B cell (primary cell): ENCODE measurements at places on chromosomes 2 and 18. TPM values are rescaled to one million over a fixed set of nuclear protein-coding genes. Genes with fewer than 3 reads are reported as not detected.

- no peak for DNase-seq
These were observed 86.7 kb downstream of the GALNT14 start for GRCh38 chr2:31051258-31052140.

The ALPI gene
- not detected in 2 replicates for polyA plus RNA-seq

The ASAP2 gene
- 0.04 TPM in 2 replicates for polyA plus RNA-seq

The PSD4 gene
- polyA plus RNA-seq = 87.1 and 113 TPM in 2 replicates

DNA sequence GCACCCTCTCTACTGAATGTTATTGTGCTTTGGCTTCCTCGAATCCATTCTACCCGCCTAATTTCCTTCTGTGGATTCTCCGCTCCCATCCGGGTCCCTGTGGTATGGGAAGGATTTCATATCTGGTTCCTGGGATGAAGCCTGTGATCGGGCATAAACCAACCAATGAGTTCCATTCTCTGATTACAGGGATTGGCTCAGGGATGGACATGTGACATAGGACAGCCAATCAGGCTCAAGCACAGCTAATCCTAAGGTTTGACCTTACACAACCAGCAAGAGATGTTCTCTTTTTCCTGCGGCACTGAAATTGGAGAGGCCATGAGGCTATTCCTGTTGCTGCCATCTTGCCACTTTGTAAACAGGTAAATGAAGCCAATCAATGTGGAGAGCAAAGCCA lies 168.1 kb upstream of the SMAD2 start:
- DNase-seq = no peak

The C1GALT1C1L gene
- polyA plus RNA-seq = not detected in 2 replicates

GRCh38 chr2:156434461-156435291 lies 1.5 kb upstream of the GPD2 start:
- peak; percentile 38 for DNase-seq

DNA sequence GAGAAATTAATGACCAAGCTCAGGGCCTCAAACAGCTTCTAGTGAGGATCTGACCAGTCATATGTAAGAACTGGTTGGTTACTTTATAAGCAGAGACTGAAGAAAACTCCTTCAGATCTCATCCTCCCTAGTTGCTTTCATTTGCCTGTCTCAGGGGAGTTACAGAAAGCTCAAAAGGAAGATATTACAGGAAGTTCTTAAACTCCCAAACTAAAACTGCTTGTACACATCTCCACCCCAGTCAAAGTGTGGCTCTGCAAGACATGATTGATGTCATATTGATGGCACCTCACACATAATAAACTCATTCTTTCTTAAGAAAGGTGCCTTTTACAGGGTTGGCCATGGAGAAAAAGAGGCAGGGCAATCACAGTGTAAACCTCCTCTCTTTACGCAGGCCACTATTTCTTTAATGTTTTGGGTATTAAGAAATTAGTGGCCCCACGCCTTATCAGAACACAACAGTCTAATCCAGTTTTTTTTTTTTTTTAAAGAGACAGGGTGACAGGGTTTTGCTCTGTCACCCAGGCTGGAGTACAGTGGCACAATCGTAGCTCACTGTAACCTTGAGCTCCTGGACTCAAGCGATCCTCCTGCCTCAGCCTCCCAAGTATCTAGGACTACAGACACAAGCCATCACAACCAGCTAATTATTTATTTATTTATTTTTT lies 62.6 kb upstream of the STK17B start:
- peak; percentile 69 for DNase-seq

The DCDC2C gene
- not detected in 2 replicates for polyA plus RNA-seq

DNA sequence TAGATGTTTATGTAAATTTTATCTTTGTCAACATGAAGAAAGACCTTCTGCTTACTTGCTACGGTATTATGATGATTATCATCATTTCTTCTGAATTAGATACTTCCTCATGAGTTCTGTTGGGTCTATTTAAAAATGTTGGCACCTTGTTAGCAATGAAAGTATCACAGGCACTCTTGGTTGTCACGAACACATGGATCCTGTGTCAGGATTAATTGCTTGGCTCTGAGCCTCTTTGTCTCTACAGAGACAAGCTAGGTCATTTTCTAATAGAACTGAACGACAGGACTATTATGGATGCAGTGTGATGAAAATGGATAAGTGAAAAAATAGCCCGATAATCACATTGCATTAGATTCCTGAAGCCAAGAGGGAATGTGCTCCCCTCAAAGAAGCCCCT lies 110.3 kb downstream of the DOCK10 start:
- DNase-seq = no peak

GRCh38 chr2:15826273-15826717 lies 114.1 kb upstream of the MYCN start:
- no peak for DNase-seq

DNA sequence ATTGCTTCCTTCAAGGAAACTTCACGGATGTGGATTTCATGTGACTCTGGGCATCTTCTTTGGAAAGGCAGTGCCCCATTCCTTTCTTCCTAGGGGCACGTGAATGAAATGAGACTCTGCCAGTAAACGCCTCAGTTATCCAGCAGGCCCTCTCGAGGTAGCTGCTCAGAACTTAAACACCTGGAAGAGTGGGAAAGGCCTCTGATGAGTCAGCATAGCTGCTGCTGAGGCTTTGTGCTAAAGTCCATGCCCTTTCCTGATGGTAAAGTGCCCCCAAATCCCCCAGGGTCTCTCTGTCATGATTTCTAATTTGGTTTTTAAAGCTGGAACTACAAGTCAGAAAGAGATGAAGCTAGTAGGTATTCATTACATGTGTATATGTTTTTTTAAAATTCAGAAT lies 3.8 kb downstream of the SLC1A4 start:
- no peak for DNase-seq

DNA sequence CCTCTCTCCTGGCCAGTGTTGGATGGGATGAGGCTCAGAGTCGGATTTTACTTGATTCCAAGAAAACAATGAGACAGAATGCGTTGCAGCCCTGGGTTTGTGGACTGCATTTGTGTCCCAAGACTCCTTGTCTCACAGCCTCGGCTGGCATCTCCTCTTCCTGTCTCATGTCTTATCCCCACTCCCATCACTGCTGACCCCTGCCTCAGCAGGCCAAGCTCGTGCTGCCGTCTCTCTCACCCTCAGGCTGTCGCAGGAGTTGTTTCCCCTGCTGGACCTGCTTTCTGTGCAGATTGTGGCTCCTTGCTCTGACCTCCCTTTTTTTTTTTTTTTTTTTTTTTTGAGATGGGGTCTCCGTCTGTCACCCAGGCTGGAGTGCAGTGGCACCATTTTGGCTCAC lies 70.2 kb upstream of the RALBP1 start:
- DNase-seq = no peak

GRCh38 chr2:54723996-54724559 lies 616 bp downstream of the EML6 start:
- no peak for DNase-seq

The LYG1 gene
- 4.0 and 4.5 TPM in 2 replicates for polyA plus RNA-seq

DNA sequence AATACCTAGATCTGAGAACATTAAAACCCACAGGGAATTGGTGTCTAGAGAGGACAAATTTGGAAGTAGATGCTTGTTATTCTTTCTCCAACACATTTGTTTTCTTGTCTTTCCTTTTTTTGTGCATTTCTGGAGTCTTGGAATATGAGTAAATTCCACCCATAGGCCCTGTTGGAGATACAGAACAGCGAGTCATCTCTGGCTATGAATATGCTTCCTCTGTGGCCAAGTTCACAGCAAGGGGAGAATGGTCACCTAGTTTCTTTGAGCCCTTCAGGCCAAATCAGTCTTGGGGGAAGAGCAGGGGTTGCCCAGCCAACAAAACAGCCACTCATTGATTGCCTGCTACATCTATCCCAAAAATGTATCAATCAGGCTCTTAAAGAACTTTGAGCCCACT lies 31.3 kb downstream of the SP140L start:
- DNase-seq = no peak
